ENCODE measurements at places on chromosomes 1 and 21.

DNA sequence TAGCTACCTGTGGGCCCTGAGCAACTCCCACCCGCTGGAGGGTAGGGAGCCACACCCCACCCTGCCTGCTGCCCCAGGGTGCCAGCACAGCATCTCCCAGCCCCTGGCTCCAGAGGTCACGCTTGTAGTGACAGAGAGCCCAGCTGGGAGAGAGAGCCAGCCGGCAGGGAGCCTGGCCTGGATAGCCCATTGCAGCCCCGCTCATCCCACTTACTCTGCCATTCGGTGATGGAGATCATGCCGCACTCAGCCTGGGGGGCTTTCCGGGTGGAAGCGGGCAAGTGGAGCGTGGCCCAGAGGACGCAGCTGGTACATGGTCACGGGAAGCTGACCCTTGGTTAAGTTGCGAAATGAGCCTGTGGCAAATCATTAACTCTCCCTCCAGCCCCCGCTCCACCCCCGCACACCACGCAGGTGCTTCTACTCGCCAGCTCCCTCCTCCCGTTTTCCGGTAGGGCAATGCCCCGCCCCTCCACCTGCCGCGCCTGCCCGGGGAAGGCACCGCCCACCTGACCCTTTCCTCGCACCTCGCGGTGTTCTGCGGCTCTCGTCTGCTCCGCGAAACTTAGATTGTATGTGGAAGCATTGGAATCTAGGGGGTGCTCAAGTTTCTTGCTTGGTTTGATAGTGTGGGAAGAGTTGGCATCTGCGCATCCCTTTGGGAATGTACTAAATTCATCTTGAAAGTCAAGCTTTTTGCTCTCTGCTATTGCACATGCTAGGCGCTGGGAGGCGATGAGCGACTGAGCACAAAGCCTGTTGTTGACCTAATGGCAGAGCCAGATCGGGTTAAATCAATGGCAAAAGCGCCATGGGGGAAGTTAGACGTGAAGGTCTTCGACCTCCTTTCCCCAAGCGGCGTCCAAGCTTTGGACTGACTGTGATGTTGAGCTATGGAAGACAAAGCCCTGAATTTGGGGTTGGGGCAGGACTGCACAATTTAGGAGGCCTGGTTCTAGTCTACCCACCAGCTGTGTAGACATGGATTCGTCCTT is at the start of gene GOLT1A:
GOLT1A (minus strand) TSS at position 321 of the 995 bp plus-strand sequence; CDS start at position 239, 82 bp downstream.
- no peak for DNase-seq

DNA sequence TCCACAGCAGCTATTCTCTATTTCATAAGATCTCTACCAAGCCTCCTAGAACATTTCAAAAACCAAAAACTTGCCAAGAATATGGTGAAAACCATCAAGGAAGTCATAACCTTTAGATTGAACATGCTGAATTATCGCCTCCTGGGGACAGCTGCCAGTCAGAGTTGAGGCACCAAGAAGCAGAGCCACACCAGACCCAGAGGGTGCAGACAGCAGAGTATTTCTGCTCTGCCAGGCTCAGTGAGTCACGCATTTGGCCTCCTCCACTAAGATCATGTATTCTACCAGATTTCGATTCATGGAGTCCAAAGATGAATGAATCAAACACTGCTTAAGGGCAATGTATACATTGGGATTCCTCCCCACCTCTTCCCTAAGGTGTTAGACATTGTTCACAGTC is 2.1 kb downstream of the F3 start:
- DNase-seq, result no peak

GRCh38 chr1:27736252-27736651 is 10.5 kb downstream of the FAM76A start:
- DNase-seq, result no peak

DNA sequence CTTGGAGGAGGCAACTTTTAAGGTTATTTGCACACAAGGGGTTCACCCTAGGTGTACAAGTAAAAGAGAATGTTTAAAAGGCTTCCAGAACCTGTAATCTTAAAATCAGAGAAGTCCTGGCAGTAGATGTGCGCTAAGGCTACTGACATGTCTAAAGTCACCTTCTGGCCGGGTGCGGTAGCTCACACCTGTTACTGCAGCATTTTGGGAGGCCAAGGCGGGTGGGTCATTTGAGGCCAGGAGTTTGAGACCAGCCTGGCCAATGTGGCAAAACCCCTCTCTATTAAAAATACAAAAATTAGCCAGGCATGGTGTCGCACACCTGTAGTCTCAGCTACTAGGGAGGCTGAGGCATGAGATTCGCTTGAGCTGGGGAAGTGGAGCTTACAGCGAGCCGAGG is 20.3 kb upstream of the DEGS1 start:
- DNase-seq, result no peak

GRCh38 chr1:8378981-8379470 is 61.1 kb downstream of the SLC45A1 start:
- DNase-seq, result no peak

DNA sequence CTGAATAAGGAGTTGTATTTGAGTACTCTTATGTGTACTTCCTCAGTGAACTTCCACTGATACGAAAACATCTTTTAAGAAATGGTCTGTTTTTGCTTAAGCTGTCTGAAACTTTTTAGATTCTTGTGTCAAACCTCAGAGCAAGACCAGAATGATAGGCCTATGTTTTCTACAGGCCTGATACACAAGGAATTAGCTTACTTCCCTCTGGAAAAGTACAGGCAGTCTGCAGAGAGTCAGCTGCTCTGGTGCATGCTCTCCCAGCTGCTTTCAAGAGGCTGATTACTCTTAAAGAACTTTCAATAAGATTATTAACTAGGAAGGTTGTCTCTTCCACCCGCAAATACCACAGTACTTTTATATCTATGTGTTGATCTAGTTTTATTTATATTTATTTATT is 9.5 kb downstream of the SNX27 start:
- no peak for DNase-seq

DNA sequence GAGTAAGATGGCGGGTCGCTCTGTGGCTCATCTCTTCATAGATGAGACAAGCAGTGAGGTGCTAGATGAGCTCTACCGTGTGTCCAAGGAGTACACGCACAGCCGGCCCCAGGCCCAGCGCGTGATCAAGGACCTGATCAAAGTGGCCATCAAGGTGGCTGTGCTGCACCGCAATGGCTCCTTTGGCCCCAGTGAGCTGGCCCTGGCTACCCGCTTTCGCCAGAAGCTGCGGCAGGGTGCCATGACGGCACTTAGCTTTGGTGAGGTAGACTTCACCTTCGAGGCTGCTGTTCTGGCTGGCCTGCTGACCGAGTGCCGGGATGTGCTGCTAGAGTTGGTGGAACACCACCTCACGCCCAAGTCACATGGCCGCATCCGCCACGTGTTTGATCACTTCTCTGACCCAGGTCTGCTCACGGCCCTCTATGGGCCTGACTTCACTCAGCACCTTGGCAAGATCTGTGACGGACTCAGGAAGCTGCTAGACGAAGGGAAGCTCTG is 2.4 kb downstream of the TNFAIP8L2 start:
- no peak for DNase-seq

GRCh38 chr1:184890539-184890973 is 83.8 kb downstream of the NIBAN1 start:
- peak; percentile 94 for DNase-seq

- no peak for DNase-seq
These were observed 12.1 kb downstream of the DRAXIN start for GRCh38 chr1:11703357-11704193.

GRCh38 chr1:35564884-35565741 is 7.5 kb downstream of the NCDN start:
- DNase-seq, result no peak

GRCh38 chr1:7587773-7588456 is 183.2 kb upstream of the VAMP3 start:
- no peak for DNase-seq

- DNase-seq, result no peak
These were observed 89.7 kb downstream of the BCAR3 start for GRCh38 chr1:93591676-93592550.

DNA sequence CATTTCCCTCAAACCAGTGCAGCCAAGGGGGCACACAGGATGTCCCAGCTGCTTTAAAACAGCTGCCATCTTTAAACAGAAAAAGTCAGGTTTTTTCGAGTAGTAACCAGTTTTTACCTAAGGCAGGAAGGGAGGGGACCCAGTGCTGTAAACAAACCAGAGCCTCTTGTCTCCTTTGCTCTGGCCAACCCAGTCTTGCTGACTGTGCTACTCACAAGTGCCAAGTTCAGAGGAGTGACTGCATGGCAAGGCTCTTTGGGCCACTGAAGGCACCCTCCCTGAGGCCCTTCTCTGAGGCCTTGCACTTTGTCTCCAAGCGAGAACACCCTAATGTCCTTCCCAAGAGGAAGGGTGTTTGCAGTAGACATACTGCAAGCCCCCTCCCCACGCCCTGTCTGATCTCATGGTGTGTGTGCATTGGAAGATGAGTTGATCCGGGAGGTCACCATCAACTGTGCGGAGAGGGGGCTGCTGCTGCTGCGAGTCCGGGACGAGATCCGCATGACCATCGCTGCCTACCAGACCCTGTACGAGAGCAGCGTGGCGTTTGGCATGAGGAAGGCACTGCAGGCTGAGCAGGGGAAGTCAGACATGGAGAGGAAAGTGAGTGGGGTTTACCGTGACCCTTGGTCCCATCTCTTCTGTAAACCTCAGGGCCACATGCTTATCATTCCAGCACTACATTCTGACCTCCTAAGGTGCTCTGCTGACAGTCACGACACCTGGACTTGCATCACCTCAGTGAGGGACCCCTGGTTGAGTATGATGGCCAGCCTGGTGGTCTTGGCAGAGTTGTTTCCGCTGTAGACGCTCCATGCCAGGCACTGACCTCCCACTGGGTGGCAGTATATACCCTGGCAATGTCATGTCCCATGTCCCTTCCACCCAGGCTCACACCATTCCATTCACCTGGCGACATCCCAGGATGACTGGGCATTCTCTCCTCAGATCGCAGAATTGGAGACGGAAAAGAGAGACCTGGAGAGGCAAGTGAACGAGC is 4.7 kb downstream of the DNALI1 start:
- peak; percentile 5 for DNase-seq

GRCh38 chr1:40092706-40093639 is 4.1 kb downstream of the PPT1 start:
- DNase-seq, result no peak

DNA sequence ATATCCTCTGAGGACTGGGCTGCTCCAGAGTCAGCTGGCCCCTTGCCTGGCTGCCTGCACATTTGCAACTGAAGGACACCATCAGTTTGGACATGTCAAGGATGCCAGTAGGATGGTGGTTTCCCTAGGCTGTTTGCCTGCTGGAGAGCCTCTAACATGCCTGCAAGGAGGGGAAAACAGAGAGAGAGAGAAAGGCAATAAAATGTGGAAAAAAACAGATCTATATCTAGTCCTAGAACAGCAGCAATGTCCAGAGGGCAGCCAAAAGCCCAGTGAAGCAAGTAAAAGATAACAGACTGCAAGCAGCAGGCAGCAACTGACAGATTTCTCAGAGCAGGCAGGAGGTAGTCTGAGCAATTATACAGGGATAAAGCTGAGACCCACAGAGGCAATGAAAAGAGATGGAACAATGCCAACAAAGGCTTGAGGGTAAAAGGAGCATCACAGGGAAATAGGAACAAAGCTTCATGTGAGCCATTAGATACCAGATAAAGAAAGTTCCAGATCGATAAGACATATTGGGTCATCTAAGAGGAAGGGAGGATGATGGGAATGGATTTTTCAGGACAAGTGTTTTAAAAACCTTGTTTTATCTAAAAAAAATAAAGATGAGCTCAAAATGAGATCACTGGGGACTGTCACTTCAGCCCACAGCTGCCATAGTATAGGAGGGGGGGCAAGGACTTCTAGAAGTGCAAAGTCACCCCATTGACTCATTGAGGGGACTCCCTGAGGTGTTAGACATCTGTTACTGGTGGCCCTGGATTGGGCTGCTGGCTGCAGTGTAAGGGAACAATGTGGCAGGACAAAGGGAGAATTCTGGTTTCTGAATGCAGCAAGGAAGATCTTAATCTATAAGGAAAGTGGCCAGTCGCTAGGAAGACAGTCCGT is 38.6 kb upstream of the GADD45A start:
- no peak for DNase-seq

GRCh38 chr1:40151457-40152079 is 9.6 kb upstream of the RLF start:
- no peak for DNase-seq

GRCh38 chr21:27562303-27562702 is 595.4 kb upstream of the ADAMTS5 start:
- DNase-seq, result no peak

GRCh38 chr1:182259968-182260367 is 131.6 kb downstream of the GLUL start:
- DNase-seq, result no peak

DNA sequence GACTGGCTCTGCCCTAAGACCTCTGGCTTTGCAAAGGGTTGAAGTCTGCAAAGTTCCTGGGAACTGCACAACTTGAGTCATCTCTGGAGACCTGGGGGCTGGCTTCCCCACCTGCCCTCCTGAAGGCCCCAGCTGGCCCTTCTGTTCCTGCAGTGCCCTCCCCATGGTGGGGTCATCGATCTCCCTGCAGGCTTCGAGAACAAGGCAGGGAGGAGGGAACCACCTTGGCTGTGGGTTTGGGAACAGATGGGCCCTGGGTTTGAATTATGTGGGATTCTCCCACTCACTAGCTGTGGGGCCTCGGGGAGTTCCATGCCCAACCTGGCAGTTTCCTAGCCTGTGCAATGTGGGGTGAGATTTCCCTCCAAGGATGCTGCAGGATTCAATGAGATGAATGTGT is 310.2 kb downstream of the PTPRU start:
- no peak for DNase-seq

- DNase-seq, result no peak
These were observed 9.9 kb downstream of the F3 start for GRCh38 chr1:94531664-94532063.

DNA sequence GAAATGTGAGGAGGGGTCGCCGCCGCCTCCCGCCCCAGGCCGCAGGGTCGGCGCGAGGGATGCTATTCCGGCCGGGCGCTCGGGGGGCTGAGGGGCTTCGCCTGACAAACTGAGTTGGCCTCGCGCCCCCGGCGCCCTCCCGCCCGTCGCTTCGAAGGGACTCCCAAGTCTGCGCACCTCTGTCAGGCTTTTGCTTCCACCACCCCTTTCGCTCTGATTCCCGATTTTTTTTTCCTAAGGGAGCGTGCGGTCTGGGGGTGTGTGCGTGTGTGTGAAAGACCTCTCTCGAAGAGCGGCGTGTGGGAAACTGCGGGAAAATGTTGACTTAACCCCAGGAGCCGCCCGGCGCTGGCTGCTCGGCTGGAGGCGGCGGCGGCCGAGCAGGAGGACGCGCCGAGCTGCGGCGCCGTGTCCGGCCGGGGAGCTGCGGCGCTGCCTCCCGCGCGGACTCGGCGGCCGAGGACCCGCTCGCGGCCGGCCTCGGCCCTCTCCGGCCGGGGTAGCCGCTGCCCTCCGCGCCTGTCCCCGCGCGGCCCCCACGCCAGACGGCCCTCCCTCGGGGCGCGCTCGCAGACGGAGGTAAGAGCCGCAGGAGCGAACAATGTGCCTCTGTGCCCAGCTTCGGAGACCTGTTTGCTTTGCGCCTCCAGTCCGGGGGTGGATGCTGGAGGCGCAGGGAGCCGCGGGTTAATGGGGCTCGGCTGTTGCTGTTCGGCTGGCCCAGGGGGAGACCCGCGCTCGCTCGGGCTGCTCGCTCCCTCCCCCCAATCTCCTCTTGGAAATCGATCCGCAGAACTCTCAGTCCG is 1.1 kb downstream of the ADGRL2 start:
- no peak for DNase-seq

- DNase-seq, result no peak
These were observed 56.2 kb downstream of the EVI5 start for GRCh38 chr1:92728697-92729096.

GRCh38 chr1:54299037-54299436 is 99.1 kb downstream of the MRPL37 start:
- DNase-seq, result no peak
